ENCODE measurements at places on chromosomes 2 and 18.

GRCh38 chr18:35817604-35818352 lies 154.7 kb upstream of the RMP24 start:
- no peak for DNase-seq

- no peak for DNase-seq
These were observed 45.9 kb upstream of the AFF3 start for GRCh38 chr2:100188326-100188725.

- no peak for DNase-seq
These were observed 11.3 kb downstream of the NPAS2 start for GRCh38 chr2:100831158-100831750.

GRCh38 chr2:106108351-106108750 lies 85.8 kb downstream of the UXS1 start:
- no peak for DNase-seq

DNA sequence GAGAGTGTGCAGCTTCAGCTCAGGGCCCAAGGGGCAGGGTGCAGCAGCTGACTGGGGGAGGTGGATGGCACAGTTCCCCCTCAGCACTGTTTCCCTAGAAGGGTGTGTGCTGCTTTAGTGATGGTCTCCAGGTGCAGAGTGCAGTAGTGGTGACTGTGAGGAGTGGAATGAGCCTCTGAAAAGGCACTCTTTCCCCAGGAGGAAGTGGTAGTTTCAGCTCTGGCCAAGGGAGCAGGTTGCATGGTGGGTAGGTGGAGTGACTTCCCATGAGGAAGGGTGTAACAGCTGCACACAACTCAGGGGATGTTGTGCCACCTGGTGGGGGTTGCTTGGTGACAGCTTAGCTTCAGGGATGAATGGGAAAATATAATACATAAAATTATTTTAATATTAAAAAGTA lies 251.5 kb upstream of the NXPH2 start:
- DNase-seq = no peak

DNA sequence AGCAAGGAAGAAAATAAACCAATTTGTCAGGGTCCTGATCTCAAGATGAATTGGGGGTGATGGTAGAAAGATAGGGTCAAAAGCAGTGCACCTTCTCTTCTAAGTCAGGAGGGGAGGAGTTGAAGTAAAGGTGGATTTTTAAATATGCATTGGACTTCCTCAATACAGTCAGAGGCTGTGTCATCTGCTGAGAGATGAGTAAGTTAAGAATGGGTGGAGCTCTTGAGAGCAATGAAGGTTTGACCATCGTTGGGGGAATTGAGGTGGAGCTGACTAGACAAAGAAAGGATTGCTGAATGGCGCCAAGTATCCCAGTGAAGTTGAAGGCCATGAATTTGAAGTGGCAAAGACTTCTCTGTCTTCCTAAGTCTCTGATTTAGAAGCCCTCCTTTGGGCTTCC lies 18.4 kb upstream of the CPO start:
- no peak for DNase-seq

- DNase-seq = no peak
These were observed 43.5 kb downstream of the SPTBN1 start for GRCh38 chr2:54499661-54500060.

- DNase-seq = no peak
These were observed 56.6 kb upstream of the CYP26B1 start for GRCh38 chr2:72204156-72204785.

DNA sequence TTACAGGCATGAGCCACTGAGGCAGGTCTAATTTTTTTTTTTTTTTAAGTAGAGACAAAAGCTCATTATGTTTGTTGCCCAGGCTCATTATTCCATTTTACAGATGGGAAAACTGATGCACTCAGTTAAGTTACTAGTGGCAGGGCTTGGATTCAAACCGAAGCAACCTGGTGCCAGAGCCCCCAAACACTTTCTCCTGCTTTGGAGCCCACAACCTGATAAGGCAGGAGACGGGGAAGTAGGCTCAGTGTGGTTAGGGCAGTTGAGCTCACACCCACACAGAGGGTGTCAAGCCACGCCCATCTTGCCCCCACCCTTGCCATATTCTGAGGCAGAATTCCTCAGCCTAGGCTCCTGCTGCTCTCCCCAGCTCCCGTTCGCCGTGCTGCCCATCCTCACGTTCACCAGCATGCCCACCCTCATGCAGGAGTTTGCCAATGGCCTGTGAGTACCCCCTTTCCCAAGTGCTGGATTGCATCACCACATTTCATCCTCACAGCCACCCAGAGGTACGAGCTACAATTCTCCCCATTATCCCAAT lies 5.8 kb upstream of the CTDSP1 start:
- no peak for DNase-seq

DNA sequence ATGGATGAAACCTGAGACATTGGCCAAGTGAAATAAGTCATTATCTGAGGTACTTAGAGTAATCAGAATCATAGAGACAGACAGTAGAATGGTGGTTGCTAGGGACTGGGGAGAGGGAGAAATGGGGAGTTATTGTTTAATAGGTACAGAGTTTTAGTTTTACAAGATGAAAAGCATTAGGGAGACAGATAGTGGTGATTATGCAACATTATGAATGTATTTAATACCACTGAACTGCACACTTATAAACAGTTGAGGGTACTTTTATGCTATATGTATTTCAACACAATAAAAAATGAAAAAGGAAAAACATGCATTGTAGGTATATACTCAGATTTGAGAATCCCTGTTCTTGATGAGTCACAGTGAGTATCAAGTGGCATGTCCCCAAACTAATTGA lies 59.7 kb downstream of the EPC2 start:
- no peak for DNase-seq

DNA sequence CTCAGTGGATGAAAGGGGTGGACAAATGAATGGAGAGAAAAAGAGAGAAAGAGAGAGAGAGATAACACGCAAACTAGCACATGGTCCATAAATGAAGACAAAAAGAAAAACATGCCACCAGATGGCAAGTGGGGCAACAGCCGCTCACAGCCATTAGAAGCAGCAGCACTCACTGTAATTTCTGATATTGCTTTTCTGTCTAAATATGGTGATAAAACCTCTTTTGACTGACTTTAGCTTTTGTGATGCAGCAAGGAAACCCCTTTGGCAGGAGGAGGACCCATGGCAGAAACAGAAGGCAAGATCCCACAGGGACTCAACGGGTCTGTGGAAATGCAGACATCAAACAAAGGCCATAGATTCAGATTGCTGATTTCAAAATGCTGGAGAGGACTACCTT lies 88.0 kb upstream of the CDH20 start:
- DNase-seq = no peak

GRCh38 chr2:28977176-28977875 lies 3.8 kb upstream of the TOGARAM2 start:
- no peak for DNase-seq

DNA sequence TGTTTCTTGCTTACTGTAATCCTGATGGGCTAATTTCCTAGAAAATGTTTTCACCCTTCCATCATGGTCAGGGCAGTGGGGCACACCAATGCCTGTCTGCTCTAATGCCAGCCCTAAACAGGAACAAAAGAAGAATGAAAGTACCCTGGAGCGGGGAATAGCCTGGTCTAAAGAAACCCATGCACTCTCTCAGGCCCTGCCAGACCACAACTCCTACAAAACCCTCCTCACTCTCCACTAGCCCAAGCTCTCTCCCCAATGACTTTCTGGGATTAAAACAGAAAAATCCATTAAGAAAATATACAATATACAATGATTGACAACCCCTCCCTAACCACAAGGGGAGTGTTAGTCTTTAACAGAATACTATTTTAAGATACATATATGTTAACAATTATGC lies 67.6 kb downstream of the AAK1 start:
- DNase-seq = no peak

GRCh38 chr2:10048501-10049171 lies 5.3 kb downstream of the KLF11 start:
- no peak for DNase-seq

DNA sequence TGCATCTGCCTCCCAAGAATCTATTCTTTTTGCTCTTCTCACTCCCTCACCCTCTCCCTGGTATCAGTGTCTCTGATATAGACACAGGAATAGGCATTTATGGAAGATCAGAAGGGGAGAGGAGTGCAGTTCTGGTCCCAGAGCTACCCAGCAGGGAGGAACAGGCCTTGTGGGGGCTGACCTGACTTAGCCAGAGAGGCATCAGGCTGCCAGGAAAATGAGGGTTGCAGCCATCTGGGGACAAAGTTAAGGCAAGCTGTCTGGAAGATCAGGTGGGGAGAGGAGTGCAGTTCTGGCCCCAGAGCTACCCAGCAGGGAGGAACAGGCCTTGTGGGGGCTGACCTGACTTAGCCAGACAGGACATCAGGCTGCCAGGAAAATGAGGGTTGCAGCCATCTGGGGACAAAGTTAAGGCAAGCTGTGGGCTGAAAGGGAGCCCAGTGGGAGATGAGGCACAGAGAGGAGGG lies 69.9 kb upstream of the HK2 start:
- DNase-seq = no peak

GRCh38 chr2:53632714-53633113 lies 134.9 kb upstream of the CHAC2 start:
- no peak for DNase-seq

- no peak for DNase-seq
These were observed 194.5 kb downstream of the LOXHD1 start for GRCh38 chr18:46462523-46462922.

DNA sequence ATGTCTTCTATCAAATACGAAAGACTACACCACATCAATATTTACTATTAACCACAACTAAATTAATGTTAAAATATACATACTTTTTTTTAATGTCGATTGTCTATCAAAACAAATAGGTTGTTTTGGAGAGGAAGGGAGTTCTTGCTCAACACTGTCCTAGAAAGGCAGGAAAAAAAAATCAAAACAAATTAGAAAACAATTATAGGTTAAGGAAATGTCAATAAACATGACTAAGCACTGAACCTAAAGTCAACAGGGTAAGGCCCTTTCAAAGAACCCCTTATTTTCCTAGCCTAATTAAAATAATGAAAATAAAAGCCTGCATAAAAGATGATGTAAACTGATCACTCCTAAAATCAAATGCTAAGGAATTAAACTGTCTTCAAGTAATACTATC lies 2.8 kb downstream of the CEP76 start:
- DNase-seq = no peak

DNA sequence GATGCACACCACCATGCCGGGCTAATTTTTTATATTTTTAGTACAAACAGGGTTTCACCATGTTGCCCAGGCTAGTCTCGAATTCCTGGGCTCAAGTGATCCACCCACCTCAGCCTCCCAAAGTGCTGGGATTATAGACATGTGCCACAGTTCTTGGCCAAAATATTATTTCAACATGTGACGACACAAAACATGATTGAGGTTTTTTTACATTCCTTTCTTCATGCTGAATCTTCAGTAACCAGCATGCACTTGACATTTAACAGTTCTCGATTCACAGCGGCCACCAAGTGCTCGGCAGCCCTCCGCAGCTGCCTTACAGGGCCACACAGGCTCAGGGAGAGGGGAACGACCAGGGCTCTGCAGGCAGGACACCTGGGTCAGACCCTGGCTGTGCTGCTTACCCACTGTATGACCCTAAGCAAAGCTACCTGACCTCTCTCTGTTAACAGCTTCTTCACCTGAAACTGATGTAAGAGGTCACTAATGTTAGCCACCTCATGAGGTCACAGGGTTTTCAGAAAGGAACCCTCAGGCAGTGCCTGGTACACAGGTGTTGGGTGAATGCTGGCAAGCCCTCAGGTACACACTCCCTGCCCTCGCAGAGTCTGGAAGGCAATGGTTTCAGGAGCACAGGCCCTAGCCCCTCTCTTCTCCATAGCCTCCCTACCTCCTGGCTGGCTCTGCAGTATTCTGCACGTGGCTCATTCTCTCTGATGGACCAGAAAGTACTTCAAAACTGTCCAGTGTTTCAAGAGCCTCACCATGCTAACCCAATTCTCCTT lies 25.7 kb downstream of the TUBB6 start:
- no peak for DNase-seq

DNA sequence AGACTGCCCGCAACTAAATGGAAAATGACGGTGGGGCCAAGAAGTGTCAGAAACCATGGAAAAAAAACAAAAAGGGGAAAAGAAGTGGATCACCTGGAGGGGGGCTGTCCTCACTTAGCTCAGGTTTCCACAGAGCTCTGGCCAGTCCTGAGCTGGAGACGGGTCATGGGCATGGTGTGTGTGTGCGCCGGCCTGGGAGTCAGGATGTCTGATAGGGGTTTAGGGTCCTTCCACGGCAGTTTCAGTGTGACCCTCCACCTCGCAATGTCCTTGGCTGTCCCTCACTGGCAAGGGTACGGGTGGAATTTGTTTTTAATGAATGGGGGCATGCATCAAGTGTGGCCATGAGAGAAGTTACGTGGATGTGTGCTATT lies 133.2 kb upstream of the MEIS1 start:
- DNase-seq = no peak

DNA sequence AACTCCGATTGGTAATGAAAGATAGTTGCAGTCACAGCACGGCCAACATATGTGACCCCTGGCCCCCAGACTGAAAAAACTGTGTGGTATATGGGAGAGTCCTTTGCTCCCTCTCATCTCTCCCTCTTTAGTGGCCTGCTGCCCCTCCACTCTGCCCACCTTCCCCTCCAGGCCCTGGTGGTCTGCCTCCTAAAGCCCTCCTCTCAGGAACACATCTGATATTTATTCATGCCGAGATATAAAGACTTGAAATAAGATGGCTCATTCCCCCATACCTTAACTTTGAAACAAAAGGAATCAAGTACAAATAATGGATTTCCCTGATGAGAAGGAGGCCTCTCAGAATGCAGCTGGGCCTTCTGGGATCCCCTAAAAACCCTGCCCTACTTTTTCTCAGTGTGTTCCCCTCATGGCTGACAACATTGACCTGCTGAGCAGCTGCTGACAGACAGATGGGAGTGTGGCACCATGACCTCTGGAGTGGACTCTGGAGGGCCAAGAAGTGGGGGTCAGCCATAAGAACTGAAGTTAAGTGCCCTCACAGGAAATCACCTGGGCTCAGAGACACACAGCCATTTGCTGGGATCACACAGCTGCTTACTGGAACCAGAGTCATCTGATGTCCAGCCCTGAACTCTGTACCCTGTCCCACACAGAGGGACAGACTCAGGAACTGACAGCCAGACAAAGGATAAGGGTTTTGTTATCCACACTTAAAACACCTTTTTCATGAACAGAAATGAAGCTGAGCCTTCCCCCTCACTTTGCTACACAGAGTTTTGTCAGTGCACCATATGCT lies 39.8 kb upstream of the ST8SIA3 start:
- no peak for DNase-seq

- DNase-seq = no peak
These were observed 86.5 kb upstream of the ACAA2 start for GRCh38 chr18:49899657-49900330.
